Naive thymus-derived CD8-positive, alpha-beta T cell (primary cell): ENCODE measurements at places on chromosomes 6 and 20.

DNA sequence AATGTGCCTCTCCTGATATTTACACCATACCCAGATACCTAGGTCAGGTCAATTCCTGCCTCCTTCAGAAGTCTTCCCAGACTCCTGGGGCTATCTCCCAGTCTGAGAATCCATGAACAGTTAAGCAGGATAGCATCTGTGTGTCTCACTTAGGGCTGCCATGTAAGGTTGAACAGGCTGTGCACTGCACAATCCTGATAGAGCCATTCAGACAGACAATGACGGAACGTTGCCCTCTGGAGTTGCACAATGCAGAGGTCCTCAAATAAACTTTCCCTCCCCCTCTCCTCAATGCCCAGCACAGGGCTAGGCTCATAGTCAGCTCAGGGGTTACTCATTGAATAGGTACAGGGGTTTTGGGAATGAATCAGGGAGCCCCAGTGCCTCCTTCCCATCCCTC lies 89.7 kb downstream of the CD40 start:
- no peak for DNase-seq

DNA sequence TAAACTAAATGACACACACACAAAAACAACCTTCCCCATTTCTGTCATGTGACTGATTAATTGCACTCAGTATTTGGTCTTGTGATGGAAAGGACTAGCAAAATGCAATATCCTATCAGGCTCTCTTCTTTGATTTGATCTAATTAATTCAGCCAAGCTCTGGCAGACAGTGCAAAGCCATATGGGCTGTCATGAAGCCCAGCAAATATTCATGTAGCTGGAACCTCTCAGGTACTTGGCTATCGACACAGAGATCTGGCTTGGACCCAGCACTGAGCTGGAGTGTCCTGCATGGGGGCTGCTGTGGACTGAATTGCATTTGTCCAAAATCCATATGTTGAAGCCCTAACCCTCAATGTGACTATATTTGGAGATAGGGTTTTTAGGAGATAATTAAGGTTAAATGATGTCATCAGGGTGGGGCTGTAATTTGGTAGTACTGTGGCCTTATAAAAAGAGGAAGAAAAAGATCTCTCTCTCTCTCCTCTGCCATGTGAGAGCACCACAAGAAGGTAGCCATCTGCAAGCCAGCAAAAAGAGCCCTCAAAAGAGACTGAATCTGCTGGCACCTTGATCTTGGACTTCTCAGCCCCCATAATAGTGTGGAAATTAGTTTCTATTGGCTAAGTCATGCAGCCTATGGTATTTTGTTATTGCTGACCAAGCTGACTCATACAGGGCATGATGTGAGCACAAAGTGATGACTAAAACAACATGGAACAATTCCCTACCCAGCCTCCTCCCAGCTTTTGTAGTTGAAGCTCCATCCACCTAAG lies 77.1 kb downstream of the STMND1 start:
- no peak for DNase-seq

- no peak for DNase-seq
Observed at GRCh38 chr6:123524781-123525180, 112.0 kb downstream of the TRDN start.

DNA sequence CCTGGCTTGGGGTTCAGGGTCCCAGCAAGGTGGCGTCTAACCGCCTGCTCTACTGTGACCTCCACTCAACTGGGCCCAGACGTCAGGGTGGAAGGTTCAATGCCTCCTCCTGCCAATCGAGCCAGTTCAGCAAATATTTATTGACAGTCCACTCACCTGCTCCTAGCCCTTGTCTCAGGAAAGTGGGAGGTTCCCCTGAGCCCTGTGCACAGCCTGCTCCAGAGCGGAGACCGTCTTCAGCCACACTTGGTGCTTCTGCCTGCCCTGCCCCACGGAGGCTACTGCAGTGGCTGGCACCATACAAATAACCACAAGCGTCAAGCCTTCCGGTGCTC lies 6.1 kb downstream of the CCDC167 start:
- no peak for DNase-seq

GRCh38 chr20:25546048-25546447 lies 39.3 kb downstream of the NINL start:
- DNase-seq: no peak

DNA sequence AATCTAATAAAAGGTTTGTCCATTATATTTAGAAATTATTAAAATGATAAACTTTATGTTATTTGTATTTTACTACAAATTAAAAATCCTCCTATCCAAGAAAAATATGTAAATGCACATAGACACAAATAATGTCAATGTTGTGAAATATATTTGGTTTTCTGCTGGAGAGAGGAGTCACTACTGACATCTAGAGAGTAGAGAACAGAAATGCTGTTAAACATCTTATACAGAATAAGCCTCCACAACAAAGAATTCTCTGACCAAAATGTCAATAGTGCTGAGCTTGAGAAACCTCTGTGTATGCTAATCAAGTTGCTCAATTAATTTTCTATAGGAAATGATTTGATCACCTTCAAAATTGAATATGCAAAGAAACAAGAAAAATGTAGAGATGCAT lies 12.4 kb downstream of the HTR1B start:
- DNase-seq: no peak

DNA sequence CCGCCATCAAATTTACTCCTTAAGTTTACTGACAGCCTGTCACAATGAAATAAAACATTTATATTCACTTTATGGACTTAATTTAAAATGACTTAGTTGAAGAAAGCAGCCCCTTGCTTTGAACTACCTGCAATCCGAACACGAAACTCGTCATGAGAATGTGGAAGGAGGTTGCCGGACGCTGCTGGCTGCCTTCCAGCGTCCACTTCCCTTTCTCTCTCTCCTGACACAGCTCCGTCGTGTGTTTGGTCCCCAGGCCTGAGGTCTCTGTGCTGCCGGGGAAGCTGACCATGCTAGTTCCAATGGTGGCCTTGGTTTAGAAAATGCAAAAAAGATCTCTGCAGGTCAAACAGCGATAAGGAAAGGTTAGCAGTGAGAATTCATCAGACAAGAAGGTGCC lies 519.7 kb downstream of the CDH26 start:
- no peak for DNase-seq

GRCh38 chr6:2476376-2476775 lies 231.0 kb upstream of the GMDS start:
- DNase-seq: no peak

- DNase-seq: no peak
Observed at GRCh38 chr6:170462366-170463020, 90.6 kb downstream of the PSMB1 start.

DNA sequence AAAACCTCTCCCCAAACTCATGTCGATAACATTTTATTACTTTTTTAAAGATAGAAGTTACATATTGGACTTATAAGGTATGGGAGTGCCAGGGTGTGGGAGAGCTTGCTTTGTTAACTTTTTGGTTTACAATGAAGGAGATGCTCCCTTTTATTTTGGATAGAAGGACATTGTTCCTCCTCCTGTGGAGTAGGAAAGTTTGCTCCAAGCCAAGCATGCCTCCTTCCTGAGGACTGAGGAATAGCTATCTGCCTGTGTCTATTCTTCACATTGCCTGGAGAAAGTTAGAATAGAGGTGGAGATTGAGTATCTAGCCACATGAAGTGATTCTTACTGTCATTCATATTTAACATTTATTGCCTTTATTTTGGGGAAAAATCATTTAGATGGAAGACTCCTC lies 71.9 kb downstream of the EYA4 start:
- DNase-seq: no peak

DNA sequence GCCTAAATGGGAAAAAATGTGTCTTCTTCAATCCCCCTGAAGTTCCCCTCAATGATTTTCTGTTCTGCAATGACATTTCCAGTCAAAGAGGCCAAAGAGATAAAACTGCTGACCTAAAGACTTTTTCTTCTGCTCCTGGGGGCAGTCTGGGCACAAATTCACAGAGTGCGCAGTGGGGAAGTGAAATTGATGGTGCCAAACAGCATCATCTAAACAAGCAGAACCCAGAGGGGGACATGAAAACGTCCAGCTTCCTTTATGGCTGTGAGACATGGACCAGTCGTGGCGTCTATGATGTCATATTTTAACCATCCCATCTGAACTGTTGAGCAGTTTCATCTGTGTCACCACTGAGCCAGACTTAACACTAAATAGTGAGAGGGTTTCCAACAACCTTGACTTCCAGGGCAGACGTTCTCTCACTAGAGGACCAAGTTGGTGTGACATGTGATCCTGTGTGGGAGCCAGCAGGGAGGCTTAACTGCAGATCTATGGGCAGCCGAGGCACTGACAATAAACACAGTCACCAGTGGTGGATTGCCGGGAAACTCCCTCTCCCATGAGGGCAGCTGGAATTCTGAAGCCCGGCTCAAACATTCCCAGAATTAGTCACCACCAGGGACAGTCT lies 12.4 kb downstream of the SCML4 start:
- no peak for DNase-seq

DNA sequence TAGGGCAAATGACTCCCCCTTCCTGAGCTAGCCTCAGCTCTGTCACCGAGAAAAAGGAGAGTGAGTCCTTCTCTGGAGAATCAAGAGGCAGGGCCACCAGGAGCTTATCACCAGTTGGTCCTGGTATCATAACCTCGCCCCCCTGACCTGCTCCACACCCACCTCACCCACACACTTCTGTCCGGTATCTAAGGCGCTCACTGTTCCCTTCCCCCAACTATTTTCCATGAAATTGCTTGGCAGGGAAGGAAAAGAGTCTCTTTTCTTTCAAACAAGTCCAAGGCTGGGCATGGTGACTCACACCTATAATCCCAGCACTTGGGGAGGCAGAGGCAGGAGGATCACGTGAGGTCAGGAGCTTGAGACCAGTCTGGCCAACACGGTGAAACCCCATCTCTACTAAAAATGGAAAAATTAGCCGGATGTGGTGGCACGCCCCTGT lies 77.6 kb downstream of the ZMYND8 start:
- no peak for DNase-seq

DNA sequence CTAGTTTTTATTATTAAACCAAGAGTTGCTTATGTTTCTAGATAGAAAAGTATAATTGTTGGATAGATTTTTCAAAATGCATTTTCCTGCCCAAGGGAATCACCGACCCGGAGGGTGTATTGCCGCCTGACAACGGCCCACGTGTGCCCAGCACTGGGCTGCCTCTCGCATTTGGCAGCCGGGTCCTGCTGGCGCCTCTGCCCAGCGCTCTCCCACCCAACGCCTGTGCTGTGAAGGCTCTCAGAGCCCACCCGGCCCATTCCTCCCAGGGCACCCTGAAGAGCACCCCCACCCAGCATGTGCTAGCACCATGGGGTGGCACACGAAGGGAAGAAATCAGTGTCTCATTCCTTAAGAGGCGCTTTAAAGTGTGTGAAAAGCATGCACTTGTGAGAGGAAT lies 88.3 kb upstream of the AFDN start:
- DNase-seq: no peak

GRCh38 chr6:144083172-144083571 lies 12.2 kb downstream of the SF3B5 start:
- DNase-seq: no peak

- DNase-seq: no peak
Observed at GRCh38 chr20:17142666-17143065, 84.2 kb upstream of the PCSK2 start.

DNA sequence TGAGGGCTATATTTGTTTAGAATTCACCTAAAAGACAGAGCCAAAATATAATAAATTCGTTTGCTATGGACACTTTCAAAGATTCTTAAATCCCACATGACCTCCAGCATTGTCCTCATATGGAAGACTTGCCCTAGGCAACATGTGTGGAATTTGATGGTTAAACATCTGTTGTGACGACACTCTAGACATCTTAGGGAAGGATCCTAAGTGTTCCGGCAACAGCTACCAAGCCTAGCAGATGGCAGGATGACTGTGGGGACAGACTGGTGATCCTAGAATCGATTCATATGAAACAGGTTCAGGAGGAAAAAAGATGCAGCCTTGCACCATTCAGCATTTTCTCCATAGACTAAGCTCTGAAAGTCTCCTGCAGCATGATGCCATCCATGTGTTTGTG lies 77.6 kb upstream of the BACH2 start:
- DNase-seq: no peak

- no peak for DNase-seq
Observed at GRCh38 chr6:15301179-15302006, 55.5 kb downstream of the JARID2 start.

GRCh38 chr6:64955435-64955848 lies 751.6 kb downstream of the EYS start:
- DNase-seq: no peak

DNA sequence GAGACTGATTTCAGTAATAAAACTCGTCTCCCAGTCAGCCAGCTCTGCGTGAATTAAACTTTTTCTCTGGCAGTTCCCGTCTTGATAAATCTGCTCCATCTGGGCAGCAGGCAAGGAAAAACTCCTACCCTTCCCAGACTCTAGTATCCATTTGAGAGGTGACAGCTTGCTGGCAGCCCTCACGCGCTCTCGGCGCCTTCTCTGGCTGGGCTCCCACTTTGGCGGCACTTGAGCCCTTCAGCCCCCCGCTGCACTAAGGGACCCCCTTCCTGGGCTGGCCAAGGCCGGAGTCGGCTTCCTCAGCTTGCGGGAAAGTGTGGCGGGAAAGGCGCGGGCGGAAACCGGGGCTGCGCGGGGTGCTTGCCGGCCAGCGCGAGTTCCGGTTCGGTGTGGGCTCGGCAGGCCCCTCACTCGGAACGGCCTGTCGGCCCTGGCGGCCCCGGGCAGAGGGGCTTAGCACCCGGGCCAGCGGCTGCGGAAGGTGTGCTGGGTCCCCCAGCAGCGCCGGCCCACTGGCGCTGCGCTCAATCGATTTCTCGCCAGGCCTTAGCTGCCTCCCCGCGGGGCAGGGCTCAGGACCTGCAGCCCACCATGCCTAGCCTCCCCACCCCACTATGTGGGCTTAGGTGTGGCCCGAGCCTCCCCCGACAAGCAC lies 21.8 kb upstream of the GMPR start:
- no peak for DNase-seq

- DNase-seq: no peak
Observed at GRCh38 chr20:33670715-33671499, 3.3 kb downstream of the NECAB3 start.

GRCh38 chr6:141164042-141164743 lies 968.5 kb upstream of the GJE1 start:
- DNase-seq: no peak

DNA sequence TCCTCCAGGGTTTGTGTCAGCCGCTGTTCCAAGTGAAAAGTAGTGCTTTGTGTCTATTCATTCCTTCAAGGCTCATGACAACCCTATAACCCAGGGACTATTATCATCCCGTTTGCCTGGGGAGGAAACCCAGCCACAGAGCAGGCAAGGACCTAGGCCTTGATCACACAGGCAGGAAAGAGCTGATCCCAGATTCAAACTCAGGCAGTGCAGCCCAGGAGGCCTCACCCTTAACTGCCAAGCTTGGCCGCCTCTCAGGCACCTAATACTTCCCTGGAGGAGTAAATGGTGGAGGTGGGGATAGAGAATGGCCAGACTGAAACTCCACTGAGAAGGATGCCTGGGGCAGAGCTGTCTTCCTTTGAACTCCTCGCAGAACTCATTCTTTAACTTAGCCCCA lies 215.1 kb upstream of the QKI start:
- no peak for DNase-seq
